ENCODE measurements at places on chromosomes 13 and 19.

DNA sequence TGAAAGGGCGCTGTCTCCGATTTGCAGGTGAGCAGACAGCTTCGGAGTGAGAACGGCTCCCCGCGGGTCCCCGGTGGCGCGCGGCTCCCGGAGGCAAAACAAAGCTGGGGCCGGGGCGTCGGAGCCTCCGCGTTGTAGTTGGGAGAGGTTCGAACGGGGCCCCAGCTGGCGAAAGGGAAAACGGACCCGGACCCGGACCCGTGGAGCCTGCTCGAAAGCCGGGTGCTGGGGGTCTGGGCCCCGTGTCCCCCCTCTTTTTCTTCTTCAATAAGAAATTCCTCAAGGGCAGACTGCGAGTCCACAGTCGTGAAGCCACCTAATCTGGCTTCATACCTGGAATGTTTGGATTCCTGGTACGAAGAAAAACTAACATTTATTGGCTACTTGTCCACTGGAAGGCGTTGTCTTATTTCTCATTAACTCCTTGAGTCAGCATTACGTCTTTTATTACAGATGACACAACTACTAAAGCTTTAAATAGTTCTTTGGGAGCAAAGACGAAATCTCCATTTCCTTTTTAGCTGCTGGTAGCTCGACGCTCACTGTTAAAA lies 632 bp upstream of the MTIF3 start:
- DNase-seq: peak; percentile 70
- peak overlapping the region; percentile 100 for H3K4me3 ChIP-seq
- no peaks in the 10 kb centered on the region for H3K36me3 ChIP-seq

GRCh38 chr13:46686171-46686570 lies 110.8 kb downstream of the ESD start:
- H3K4me3 ChIP-seq: no peak overlapping the region
- H3K27me3 ChIP-seq: no peaks in the 10 kb centered on the region
- H3K36me3 ChIP-seq: no peaks in the 10 kb centered on the region

DNA sequence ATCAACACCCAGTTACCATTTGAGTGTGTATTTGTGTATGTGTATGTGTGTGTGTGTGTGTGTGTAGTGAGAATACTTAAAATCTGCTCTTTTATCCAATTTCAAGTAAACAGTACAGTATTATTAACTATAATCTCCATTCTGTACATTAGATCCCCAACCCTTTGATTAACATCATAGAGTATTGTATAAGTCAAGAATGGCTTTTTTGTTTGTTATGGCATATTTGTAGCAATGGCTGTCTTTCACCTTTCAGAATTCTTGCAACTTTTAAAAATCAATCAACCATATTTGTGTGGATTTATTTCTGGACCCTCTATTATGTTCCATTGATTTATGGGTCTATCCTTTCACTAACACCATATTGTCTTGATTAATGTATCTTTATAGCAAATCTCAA lies 779.3 kb upstream of the MIR17HG start:
- no peaks in the 10 kb centered on the region for H3K36me3 ChIP-seq
- H3K27ac ChIP-seq: no peak overlapping the region
- H3K27me3 ChIP-seq: no peaks in the 10 kb centered on the region

DNA sequence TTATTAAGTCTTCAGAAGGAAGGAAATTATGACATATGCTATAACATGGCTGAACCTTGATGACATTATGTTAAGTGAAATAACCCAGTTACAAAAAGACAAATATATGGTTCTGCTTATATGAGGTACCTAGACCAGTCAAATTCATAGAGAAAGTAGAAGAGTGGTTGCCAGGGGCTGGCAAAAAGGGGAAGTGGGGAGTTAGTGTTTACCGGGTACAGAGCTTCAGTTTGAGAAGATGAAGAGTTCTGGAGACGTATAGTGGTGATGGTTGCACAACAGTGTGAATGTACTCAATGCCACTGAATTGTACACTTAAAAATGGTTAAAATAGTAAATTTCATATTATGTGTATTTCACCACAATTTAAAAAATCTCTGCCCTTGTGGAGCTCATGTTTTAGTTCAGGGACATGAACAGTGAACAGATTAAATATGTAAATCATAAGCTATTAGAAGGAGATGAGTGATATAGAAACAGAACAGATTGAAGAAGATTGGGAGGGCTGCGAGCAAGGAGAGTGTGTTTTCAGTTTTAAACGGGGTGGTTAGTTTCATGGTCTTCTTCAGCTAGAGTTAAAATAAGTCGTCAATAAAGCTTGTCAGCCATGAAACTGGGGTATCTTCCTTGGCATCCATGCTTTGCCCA lies 355.2 kb downstream of the KCNRG start:
- no peak overlapping the region for H3K4me3 ChIP-seq
- H3K27me3 ChIP-seq: no peaks in the 10 kb centered on the region
- no peaks in the 10 kb centered on the region for H3K36me3 ChIP-seq
- no peaks in the 10 kb centered on the region for H3K4me1 ChIP-seq
- H3K27ac ChIP-seq: no peak overlapping the region

- H3K4me1 ChIP-seq: peaks cover 7% of the 10 kb centered on the region
- H3K27ac ChIP-seq: no peak overlapping the region
- no peaks in the 10 kb centered on the region for H3K27me3 ChIP-seq
- DNase-seq: no peak
- no peaks in the 10 kb centered on the region for H3K36me3 ChIP-seq
These were observed 5.5 kb upstream of the NAPA start for GRCh38 chr19:47520343-47520806.
